ENCODE measurements at places on chromosomes 4 and X.

GRCh38 chr4:110667670-110668069 is 44.8 kb upstream of the PITX2 start:
- no peak for DNase-seq

DNA sequence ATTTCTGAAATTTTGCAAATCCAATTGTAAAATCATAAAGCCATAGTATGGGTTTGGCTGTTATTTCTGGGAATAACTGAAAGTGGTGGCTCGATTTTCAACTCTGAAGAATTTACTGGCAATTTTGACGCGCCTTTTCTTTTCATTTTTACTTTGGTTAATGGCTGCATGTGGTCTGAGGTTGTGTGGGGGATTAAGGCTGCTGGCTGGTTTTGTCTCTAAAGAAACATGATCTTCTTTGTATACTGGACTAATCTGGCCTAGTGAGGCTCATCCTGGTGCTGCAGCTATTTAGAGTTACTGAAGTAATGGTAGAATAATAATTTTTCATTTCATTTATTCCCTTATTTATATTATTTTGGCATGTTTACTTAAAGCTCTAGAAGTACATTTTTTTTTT is 164.0 kb downstream of the RNF150 start:
- no peak for DNase-seq

DNA sequence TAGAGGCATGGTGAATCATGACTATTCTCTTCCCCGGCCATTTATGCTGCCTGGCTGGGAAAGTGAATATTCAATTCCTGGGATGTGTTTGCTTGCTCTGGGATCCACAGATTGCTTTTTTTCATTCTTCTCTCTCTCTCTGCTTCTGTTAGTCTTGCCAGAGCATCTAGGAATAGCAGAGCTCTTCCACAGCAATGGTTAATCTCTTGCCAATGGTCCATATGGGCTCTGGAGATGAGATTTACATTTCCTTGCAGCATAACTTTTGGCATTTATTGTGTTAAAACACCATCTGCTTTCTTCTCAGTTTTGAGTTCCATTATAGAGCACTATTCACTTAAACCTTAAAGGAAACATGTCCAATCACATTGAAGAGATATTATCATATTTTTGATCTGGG is 59.2 kb upstream of the GUCY1A1 start:
- no peak for DNase-seq

- no peak for DNase-seq
Observed at GRCh38 chr4:83585982-83586508, 50.1 kb downstream of the GPAT3 start.

DNA sequence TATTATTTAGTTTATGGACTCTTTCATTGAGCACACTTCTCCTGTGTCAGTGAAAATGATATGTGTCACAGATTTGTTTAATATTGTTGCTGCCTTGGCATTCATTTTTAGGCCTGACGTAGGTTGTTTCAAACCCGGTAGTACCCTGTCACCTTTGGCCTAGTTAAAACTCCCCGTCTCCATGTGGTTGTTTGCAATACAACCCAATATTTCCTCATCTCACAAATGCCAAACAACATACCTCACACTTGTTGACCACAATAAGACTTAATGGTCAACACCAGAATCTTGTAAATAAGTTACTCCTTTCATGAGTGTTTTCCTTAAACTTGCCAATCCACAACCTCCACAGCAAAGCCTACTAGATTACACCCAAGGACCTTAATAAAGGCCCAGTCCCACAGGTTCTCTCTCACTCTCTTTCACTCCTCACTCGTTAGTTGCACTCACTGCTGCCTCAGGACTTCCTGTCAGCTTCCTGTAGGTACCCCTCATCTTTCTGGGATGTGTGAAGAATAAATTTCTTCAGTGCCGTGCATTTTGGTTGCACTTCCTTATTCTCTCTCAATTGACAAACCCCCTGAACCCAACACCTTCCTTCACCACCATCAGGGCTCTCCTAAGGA is 31.3 kb downstream of the IL13RA2 start:
- no peak for DNase-seq

DNA sequence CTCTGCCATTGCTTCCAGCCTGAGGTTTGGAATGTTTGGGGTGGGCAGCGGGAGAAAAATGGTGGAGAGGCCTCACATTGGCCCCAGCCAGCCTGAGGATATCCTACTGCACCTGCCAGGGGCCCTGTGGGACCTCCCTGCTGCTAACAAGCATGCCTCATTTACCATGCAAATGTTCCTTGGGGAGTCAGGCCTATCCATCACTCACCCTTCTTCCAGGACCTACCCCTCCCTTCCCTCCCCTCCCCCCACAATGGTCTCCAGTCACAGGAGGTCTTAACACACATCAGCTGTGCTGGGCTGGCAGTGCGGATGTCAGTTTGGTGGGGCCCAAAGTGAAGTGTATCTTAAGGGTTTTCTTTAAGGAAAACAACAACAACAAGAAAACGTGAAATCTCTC is 139.2 kb downstream of the SHOX start:
- DNase-seq = no peak

GRCh38 chrX:40173143-40174000 is 75.6 kb upstream of the BCOR start:
- no peak for DNase-seq

- no peak for DNase-seq
Observed at GRCh38 chr4:129040471-129040870, 52.9 kb downstream of the SCLT1 start.

GRCh38 chr4:185838514-185839193 is 26.7 kb upstream of the SORBS2 start:
- DNase-seq = no peak

- no peak for DNase-seq
Observed at GRCh38 chr4:15348236-15348635, 79.6 kb upstream of the C1QTNF7 start.

GRCh38 chr4:170271723-170272122 is 182.0 kb upstream of the AADAT start:
- DNase-seq = no peak

Measured in BJ (cell line).